ENCODE measurements at places on chromosomes 1 and 21.

GRCh38 chr1:185916861-185917260, 182.7 kb downstream of the HMCN1 start:
- DNase-seq: no peak

DNA sequence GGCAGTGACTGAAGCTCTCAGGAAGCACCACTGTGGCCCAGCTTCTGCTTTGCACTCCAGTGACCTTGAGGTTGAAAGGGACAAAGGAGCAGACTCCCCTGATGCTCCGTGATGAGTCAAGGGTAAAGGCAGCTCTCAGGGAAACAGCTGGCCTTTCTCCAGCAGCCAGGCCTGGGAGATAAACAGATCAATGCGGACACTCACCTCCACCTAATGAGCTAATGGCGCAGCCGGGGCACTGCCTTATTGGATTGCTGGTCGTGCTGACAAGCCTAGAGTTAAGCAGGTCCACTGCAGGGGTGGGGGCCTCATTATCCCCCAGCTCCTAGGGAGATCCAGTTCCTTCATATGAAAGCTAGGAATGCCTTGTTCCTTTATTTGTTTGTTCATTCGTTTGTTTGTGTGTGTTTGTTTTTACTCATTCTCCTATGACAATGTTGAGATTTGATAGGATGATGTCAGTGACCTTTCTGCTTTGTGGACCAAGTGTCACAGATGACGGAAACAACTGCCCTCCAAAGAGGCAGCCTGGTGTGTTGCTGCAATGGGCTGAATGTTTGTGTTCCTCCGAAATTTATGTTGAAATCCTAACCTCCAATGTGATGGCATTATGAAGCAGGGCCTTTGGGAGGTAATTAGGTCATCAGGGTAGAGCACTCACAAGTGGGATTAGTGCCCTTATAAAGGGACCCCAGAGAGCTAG, 141.4 kb upstream of the BEND5 start:
- DNase-seq: no peak

- no peak for DNase-seq
Observed at GRCh38 chr1:47434051-47434842, 3.6 kb upstream of the FOXD2 start.

DNA sequence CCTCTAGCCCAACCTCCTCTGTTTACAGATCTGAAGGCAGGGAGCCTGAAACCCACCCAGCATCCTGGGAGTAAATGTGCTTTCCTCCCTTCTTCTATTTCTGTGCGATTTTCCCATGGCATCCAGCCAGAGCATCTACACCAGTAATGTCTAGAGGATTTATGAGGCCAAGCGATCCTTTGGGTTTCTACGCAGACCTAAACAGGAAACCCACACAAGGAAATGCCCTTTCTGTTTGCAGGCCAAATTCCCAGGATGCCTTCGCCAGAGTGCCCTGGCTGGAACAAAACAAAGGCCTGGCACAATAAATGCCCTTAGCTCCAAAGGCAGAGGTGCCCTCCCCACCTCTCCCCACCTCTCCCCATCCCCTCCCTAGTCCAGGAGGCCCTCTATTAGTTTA, 110.5 kb upstream of the CDC42BPA start:
- DNase-seq: no peak

DNA sequence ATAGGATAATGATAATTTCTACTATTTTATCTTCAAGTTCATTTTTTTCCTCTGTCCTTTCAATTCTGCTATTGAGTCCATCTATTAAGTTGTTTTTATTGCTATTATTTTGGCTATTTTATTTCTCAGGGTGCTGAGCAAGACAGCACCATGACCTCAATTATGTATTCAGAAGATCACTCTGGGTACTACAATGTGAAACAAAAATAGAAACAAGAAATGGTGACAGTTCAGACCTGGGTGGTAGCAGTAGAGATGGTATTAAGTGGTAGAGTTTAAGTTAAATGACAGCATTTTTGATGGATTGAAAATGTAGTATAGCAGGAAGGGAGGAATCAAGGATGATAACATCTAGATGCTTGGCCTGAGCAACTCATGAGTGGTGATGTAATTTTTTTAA, 655.3 kb upstream of the PLXNA2 start:
- DNase-seq: no peak

DNA sequence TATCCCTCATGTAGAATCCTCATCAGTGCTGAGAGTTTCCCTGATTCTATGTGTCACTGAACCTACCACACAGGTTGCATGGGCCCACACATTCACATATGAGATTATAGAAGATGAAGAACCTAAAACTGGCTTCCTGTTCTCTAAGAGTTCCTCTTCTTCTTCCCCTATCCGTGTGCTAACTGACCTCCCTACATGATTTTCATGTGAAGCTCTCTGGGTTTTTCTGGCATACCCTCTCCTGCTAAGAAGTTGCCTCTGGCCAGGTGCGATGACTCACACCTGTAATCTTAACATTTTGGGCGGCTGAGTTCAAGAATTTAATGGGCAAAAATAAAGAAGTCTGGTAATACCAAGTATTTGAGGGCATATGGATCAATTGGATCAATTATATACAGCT, 5.5 kb upstream of the CD244 start:
- DNase-seq: no peak

All from GM04503 (cell line).